ENCODE measurements at places on chromosomes 2 and 18.

DNA sequence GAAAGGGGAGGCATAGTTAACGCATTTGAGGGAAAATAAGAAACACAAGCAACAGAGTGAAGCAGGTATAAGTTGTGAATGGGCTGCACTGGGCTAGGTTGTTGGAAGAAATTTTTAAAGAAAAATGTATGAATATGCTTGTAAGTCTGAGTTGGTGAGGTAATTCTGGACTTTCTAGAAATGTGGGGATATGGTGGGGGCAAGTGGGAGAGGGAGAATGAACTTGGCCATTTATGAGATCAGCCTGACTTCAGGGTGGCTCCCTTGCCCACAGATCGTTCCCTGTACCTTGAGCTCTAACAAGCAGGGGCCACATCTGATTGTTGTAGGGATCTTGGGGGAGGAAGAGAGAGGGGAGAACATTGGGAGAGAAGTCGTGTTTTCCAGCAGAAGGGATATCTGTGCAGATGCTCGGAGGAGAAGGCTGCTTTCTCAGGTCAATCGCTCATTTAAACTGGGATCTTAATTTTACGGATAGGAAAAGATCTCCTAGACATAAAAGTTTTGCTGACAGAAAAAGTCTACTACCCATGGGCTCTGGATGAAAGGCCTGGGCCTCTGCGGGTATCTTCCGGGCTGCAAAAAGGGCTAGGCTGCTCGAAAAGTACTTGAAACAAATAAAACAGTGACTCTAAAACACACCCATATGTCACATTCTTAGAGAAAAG is 42.5 kb upstream of the FZD5 start:
- DNase-seq: no peak

DNA sequence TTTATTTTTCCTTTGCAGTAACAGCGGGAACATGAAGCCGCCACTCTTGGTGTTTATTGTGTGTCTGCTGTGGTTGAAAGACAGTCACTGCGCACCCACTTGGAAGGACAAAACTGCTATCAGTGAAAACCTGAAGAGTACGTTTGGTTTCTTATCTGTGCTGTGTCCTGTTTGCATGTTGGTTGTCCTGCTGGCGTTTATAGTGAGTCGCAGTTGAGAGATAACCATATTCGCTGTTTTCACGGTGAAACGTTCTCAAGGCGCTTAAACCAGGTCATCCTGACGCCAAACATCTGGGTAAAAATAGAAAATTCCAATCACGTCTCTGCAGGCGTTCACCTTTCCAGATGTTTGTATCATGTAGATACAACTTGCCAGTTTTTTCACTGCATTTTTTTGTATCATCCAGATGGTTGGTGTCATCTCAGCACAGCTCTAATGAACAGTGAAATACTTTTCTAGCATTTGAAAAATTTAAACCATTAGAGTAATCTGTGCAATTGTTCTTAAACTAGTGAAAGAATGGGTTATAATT is 21.2 kb downstream of the CLUL1 start:
- no peak for DNase-seq

GRCh38 chr2:4693266-4693665 is 989.9 kb downstream of the DCDC2C start:
- DNase-seq: no peak

DNA sequence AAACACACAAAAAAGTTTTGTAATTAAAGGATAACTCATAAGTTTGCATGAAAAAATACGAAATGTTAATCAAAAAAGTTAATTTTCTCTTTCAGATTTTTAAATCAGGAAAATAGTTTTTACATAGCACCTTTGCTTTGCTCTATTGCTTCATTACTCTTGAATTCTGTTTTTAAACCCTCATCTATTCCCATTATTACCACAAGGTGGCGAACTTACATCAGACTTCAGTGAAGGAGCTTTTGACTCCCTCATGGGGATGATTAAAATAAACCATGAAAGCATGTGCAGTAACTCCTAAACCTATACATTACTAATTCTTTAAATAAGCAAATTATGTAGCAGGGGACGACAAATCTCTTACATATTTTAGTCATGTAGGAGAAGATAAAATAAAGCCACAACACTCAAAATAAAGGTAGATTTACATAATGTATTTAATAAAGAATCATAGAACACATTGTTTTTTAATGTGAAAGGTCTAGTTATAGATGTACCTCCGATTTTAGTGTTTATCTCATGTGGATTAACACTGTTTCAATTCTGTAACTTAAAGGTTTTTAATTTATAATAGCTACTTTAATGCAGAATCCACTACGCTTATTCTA is 105.2 kb downstream of the NETO1 start:
- DNase-seq: peak; percentile 13

DNA sequence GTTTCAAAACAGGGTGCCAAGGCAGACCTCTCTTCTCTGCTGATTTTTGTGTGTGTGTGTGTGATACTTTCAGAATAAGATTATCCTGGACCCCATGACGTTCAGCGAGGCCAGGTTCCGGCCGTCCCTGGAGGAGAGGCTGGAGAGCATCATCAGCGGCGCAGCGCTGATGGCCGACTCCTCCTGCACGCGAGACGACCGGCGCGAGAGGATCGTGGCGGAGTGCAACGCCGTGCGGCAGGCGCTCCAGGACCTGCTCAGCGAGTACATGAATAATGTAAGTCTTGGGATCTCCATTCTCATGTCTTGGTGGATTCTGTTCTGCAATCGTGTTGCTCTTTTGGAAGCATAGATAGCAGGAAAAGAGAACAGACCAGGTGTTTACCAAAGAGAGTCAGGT is 395.0 kb downstream of the LRRTM1 start:
- DNase-seq: no peak

DNA sequence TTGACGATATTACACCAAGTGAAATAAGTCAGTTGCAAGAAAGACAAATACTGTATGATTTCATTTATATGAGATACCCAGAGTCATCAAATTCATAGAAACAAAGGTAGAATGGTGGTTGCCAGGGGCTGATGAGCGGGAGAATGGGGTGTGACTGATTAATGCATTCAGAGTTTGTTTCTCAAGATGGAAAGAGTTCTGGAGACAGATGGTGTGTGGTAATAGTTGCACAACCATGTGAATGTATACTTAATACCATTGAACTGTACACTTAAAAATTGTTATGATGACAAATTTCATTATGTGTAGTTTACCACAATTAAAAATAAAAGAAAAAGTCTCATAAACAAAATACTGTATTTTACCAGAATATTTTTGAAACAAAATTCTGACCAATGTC is 117.3 kb downstream of the PIGN start:
- no peak for DNase-seq

GRCh38 chr18:63859781-63860475 is 27.6 kb upstream of the SERPINB2 start:
- no peak for DNase-seq

- DNase-seq: no peak
Measured at GRCh38 chr2:85504778-85505261, 34.1 kb upstream of the MAT2A start.

- no peak for DNase-seq
Measured at GRCh38 chr18:5961828-5962150, 66.5 kb upstream of the TMEM200C start.

DNA sequence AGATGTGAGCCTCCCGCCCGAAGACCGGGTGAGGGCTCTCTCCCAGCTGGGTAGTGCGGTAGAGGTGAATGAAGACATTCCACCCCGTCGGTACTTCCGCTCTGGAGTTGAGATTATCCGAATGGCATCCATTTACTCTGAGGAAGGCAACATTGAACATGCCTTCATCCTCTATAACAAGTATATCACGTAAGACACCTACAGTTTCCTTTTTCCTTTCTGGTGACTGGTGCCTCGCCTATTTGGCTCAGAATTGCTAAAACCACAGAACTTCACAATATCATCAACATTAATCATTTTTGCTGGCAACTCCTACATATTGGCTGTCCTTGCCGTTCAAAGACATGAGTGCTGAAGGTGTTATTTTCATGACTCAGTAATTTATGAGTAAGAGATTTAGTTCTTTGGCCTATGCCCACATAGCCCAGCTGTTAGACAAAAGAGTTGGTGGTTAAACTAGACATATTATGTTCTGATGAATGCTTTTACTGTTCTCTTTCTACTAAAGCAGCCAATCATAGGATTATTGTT is 2.2 kb downstream of the STAMBP start:
- no peak for DNase-seq

- no peak for DNase-seq
Measured at GRCh38 chr2:205837663-205838062, 155.4 kb downstream of the NRP2 start.

DNA sequence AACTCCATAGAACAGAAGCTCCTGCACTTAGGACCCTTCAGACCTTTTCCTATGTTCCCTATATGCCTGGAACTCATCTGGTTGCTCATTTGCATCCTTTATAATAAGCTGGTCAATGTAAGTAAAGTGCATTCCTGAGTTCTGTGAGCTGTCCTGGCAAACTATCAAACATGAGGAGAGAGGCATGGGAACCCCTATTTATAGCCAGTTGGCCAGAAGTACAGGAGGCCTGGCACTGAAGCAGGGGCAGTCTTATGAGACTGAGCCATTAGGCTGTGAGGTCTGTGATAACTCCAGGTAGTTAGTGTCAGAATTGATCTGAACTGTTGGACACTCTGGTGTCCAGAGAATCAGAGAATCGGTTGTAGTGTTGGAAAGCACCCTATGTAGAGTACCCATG is 88.4 kb downstream of the EHD3 start:
- no peak for DNase-seq

DNA sequence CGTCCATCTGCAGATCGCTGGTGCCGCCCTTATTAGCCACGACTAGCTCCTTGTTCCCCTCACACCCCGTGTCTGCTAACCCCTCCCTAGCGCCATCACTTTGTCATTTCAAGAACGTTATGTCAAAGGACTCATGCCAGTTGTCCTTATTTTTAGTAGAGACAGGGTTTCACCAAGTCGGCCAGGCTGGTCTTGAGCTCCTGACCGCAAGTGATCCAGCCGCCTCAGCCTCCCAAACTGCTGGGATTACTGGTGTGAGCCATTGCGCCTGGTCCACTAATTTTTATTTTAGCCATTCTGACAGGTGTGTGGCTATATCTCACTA is 138.9 kb upstream of the HDAC4 start:
- no peak for DNase-seq

Data from naive thymus-derived CD8-positive, alpha-beta T cell (primary cell).